ENCODE measurements at places on chromosomes 5 and 9.
A peak's percentile ranks its signal among the peaks of the same experiment; 100 is the strongest.

- no peak for ATAC-seq
Observed at GRCh38 chr5:82278711-82279370, 687 bp upstream of the RPS23 start.

- no peak for ATAC-seq
Observed at GRCh38 chr9:121718501-121718900, 67.1 kb downstream of the DAB2IP start.

DNA sequence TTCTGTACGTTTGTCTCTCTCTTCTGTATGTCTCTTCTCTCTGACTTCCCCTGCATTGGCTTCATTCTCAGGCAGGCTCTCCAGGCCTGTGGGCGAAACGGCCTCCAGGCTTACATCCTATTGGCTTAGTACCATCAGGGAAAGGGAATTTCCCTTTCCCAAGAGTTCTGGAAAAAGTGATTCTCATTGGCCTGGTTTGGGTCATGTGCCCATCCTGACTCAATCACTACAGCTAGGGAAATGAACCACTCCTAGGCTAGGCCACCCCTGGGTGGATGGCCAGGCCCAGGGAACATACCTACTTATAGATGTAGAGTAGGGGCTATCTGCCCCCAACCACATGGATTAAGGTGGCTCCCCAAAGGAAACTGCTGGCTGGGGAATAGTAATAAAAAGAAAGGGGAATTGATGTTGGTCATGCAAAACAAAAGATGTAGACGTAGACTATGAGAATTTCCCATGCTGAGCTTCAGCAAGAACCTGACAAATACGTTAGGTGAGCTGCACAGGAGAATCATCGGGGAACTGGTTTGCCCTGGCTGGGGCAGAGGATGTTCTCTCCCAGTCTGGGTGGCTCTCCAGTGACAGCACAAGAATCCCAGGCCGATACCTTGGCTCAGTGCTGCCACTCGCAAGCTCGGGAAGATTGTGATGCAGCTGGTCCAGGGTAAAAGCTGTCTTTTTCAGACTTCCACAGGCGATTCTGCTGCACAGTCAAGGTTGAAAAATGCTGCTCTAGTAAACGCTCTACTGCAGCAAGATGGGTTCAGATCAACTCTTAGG lies 3.7 kb upstream of the EGR1 start:
- ATAC-seq = no peak

GRCh38 chr9:378263-378662 lies 163.6 kb downstream of the DOCK8 start:
- ATAC-seq = no peak

DNA sequence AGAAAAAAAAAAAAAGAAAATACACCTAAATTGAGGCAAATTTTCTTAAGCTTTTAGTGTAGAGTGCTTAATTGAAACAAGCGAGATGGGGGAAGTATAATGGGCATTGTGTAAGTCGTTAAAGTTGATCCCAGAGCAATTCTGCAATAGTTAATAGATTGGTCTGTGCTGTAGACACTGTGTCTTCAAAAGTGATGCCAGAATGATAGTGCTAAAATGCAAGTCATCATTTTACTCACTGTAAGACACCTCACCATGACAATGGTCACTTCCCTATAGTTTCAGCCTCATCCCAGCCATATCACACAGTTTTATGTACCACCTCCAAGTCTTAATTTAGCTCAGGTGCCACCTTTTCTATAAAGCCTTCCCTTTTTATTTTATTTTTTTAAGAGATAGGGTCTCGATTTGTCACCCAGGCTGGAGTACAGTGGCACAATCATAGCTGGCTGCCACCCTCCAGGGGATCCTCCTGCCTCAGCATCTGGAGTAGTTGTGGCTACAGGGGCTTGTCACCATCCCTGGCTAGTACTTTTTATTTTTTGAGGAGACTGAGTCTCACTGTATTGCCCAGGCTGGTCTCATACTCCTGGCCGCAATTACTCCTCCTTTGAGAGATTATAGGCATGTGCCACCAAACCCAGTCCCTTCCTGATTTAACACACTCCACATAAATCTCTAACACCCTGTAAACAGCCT lies 6.2 kb downstream of the COX7C start:
- ATAC-seq = no peak

DNA sequence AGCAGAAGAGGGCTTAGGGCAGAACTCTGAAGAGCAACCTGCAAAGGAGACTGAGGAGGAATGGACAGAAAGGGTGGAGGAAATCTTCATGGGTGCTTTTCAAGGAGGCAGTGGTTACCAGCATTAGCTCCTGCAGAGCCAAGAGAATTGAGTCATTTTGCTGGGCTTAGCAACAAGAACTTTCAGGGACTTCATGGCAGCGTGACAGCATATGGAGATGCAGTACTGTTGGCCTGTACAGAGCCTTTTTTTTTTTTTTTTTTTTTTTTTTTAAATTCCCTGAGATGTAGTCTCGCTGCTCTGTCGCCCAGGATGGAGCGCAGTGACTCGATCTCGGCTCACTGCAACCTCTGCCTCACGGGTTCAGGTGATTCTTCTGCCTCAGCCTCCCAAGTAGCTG lies 296.0 kb upstream of the DMRT1 start:
- peak; percentile 89 for ATAC-seq

DNA sequence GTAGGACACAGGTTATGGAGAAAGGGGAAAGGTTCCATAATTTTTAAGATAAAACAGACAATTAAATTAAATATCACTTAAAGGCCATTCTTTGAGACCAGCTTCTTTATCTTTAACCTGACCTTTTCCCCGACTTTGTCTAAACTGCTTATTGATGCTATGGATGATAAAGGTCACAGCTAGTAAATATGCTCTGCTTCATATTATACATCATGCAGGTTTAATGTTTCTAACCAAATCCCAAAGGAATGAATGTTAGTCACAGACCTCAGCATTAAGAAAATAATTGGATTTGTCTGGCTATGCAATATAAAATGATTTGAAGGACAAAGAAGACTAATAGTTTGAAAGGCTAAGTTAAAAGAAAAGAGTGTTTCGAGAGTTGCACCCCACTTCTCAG lies 147.6 kb downstream of the ST8SIA4 start:
- ATAC-seq = no peak

DNA sequence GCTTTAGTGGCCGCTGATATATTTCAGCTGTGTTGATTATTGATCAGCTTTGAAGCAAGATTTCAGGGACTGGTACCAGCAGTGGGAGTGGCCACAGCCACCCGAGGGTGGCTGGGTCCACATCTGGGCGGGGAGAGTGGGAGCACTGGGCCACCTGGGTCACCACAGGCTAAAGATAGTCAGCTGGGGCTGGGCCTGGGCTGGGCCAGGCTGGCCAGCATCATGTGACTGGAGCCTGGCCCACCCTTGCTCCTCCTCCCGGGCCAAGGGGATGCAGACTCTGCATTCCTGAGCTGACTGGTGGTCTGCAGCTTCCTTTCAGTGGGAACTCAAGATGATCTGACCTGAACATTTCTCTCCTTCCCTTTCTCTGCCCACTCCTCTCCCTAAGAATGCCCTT lies 27.1 kb downstream of the LARP1 start:
- ATAC-seq = peak; percentile 33

DNA sequence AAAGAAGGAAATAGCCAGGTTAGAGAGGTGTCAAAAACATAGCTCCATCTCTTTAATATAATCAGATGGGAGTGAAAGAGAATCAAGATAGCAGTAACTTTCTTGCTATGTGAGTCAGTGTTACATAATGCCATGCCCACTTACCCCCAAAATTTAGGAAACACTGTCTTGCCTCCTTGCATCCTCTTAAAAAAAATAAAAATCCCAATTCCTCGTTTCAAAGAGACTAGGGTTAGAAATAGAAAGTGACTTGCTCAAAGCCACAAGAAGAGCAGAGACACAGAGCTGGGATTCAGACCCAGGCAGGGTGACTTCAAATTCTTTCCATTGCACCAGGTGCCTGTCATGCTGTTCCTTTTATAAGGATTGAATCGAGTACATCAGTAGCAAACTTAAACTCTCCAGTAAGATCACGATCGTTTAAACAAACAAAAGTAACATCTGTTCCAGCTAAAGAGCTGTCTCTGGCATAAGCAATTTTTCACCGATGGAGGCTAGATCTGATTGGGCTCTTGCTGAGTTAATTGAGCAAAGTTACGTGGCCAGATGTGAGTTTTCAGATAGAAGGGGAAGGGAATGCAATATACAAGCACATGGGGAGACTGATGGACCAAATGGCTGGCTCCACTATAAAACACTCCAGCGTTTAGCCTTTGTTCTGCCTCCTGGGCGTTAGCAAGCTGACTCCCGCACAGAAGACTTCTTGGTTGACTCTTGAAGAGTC lies 176.9 kb downstream of the PALM2AKAP2 start:
- no peak for ATAC-seq
